ENCODE measurements at places on chromosomes 2 and 18. TPM values are rescaled to one million over a fixed set of nuclear protein-coding genes. Genes with fewer than 3 reads are reported as not detected.

Gene HDHD2
- total RNA-seq: 37.7 TPM

Gene CAPN14
- 0.15 TPM for total RNA-seq

Gene EIPR1
- total RNA-seq: 14.9 TPM

- DNase-seq: no peak
These were observed 56.4 kb upstream of the LRRC30 start for GRCh38 chr18:7174344-7175095.

DNA sequence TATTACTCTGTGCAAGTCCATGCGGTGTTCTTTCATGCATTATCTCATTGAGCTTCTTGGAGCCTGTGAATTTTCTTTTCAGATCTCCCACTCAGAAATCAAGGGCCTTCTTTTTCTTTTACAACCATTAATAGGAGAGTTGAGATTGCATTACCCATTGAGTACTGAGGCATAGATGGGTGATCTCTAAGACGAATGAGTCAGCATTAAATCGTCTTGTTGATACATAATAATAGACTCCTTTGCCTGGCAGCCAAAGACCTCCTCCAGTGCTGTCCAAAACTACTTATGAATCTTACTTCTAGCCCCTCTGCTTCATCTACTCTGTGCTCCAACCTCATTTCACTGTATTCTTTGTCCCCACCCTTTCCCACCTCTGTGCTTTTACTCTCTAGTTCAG lies 180.5 kb downstream of the AGPS start:
- DNase-seq: no peak
